ENCODE measurements at places on chromosomes 11 and 22.

DNA sequence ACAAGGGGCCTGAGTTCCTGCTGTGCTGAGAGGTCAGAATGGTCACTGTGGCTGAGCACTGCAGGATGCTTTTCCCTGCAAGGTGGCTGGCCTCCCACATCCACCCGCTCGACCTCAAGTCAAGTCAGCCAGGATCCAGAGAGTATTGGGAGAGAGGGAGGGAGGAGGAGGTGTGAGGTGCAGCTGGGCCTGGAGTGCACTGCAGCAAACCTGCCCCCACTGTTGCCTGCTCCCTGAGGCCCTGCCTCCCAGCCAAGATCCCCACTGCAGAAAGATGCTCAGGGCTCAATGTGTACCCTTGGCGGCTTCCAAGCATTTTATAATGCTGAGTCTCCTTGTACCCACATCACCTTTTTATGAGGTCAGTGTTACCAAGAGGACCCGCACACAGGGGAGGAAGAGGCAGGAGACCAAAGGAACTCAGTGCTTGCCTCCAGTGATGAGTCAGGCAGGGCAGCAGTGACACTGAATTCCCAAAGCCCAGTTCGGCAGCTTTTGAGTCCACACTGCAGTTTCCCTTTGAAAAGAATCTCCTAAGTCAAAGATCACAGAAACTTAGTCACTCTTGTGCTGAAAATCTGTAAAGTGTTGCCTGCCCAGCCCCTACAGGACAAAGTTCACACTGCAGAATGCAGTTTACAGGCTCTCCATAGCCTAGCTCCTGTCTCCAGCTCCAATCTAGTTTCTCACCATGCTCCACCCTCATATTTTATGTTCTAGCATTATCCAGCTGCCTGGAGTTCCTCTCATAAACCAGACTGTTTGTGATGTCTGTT lies 3.1 kb downstream of the ENDOD1 start:
- no peak for DNase-seq

DNA sequence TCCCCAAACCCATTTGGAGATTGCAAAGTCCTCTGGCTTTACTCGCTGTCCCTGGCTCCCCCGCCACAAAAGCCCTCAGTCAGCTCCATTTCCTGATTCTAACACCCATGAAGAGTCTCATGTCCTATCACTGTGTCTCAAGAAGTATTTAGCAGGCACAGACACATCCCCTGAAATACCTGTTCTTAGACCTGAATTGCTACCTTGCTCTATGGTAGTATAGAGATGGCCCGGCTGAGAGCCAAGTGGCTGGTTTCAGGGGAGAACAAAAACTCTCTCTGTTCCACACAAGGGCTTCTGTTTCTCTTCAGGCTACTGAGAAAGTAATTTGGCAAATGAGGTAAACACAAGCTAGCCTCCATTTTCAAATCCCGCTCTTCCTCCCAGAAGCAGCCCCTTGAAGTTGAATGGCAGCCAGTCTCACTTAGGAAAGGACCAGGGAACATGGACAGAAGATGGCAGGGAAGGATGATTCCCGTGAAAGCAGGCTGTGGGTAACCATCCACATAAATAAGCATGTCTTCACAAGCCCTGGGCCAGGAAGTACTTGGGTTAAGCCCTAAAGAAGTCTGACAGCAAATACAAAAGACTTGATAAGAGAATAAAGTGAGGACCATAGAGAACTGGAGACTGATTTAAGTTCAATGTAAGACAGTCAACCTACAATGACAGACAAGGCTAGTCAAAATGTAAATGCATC lies 137.8 kb downstream of the C11orf58 start:
- no peak for DNase-seq

DNA sequence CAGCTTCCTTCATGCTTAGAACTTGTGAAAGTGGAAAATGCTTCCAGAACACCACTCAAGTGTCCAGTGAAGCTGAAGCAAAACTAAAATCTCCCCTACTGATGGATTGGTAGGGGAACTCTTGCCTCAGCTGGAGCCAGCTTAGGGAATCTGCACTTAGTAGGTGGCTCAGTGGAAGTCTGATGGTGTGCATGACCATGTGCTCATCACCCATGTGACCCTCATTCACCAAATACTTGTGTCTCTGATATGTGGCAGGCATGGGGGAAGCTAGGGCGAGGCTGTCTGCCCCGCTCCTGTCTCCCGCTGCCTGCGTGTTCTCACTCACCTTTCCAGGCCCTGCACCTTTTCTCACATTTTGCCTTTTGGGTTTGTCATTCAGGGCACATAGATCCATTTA lies 7.2 kb downstream of the TEAD1 start:
- DNase-seq: no peak

- DNase-seq: no peak
Measured at GRCh38 chr22:42732081-42732480, 11.4 kb upstream of the A4GALT start.

GRCh38 chr22:39383841-39384625 lies 15.5 kb upstream of the TAB1 start:
- DNase-seq: no peak

GRCh38 chr11:2913776-2914175 lies 15.4 kb downstream of the PHLDA2 start:
- no peak for DNase-seq

- no peak for DNase-seq
Measured at GRCh38 chr11:103832762-103833161, 203.7 kb upstream of the DDI1 start.

- no peak for DNase-seq
Measured at GRCh38 chr11:12219757-12220156, 109.4 kb downstream of the MICAL2 start.

DNA sequence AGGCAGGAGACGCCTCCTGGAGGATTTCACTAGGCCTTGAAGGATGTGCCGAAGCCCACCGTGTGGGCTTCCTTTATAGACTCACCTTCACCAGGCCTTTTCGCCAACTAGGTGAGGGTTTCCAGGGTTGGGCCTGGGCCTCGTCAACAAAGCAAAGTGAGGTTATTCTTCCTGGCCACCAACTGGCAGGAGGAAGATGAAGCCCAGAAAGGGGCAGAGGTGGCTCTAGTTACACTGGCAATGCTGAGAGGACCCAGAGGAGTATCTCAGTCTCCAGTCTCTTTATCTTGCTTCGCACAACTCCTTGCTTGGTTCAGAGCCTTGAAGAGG lies 404 bp upstream of the RELT start:
- DNase-seq: no peak

- DNase-seq: no peak
Measured at GRCh38 chr22:23054531-23055257, 15.6 kb upstream of the GNAZ start.

- DNase-seq: no peak
Measured at GRCh38 chr11:107821199-107821927, 37.2 kb downstream of the SLC35F2 start.

- DNase-seq: no peak
Measured at GRCh38 chr11:87141322-87141721, 103.6 kb downstream of the TMEM135 start.
